ENCODE measurements at places on chromosomes 2 and 18.

DNA sequence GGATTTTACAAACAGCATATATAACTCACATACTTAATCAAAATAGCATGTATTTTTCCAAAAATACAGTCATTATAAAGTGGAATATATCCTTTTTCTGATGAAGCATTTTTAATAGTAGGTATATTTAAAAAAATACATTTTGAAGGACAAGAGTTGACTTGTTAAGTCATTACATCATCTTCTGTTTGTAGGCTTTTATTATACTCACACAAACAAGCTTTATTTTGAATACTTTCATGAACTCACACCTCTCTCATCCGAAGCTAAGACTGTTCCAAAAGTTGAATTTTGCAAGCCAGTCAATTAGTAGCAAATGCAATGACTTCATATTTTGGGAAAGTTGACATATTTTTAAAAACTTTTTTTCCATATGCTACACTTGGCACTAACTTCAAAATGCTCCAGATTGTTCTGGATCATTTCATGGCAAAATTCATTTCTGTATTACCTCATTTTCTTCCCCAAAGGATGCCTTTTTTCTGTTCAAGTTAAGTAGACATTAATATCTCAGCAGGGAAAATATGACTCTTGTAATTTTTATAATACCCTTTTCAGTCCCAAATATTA lies 68.5 kb upstream of the WDR75 start:
- no peak for DNase-seq

- DNase-seq: no peak
These were observed 31.6 kb downstream of the THNSL2 start for GRCh38 chr2:88201811-88202169.

GRCh38 chr2:28591711-28592335 lies 96.0 kb downstream of the PLB1 start:
- no peak for DNase-seq

DNA sequence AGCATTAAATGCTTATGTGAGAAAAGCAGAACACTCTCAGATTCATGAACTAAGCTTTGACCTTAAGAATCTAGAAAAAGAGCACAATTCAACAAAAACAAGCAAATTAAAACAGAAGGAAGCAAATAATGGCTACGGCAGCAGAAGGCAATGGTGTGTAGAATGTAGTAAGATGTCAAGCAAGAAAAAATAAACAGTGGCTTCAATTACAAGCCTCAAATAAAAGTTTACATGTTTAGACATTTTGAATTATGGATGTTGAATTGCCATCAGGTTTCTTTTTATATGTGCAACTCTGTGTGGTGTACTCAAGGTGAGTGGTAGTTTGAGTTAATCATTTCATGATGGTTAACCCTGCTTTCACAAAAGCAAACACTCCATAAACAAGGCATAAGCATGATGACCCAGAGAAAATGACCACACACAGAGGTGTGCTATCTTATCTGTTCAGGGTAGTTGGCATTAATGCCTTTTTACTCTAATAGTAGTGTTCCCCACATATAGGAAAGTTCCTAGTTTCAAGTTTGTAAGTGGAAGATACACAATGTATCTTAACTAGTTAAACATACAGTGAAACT lies 207.1 kb downstream of the FIGN start:
- DNase-seq: no peak

DNA sequence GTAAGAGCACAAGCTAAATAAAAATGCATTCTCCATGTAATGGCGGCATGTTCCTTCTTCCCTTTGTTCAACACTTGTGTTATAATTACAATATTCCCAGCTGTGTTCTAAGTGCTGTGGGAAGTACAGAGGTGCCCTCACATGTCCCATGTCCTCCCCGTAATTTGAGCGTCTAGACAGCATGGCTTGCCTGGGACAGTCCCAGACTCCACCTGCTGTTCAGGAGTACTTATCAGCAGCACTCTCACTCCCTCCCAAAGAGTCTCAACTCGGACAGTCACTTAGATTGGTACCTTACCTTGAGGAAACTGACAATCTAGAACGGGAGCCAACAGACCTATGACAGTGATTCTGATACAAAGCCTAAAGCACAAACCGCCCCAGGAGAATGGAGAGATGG lies 370.5 kb downstream of the EIPR1 start:
- DNase-seq: no peak

GRCh38 chr2:163028807-163029206 lies 190.2 kb upstream of the KCNH7 start:
- DNase-seq: no peak

GRCh38 chr2:4369826-4370419 lies 666.5 kb downstream of the DCDC2C start:
- no peak for DNase-seq

- no peak for DNase-seq
These were observed 54.6 kb downstream of the PRKCE start for GRCh38 chr2:45706033-45706432.

DNA sequence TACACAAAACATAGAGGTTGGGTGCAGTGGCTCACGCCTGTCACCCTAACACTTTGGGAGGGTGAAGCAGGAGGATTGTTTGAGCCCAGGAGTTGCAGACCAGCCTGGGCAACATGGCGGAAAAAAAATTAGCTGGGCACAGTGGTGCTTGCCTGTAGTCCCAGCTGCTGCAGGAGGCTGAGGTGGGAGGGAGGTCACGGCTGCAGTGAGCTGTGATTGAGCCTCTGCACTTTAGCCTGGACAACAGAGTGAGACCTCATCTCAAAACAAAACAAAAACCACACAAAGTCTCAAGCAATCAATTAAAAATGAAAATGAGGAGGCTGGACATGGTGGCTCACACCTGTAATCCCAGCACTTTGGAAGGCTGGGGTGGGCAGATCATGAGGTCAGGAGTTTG lies 4.9 kb downstream of the NOP58 start:
- no peak for DNase-seq

DNA sequence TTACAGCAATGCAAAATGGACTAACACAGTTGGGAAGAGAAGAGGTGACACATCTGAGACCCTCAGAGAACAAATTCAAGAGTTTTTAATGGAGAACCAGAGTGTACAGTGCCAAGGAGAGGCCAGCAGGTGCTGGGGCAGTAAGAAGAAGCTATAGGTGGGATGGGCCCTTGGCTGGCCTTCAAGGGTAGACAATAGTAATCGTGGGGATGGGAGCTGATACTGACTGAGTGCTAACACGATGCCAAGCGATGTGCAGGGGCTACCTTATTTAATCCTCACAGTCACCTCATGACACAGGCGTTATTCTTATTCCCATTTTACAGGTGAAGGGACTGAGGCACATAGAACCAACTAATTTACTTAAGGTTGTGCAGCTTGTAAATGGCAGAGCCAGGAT lies 131.9 kb upstream of the ID2 start:
- no peak for DNase-seq

DNA sequence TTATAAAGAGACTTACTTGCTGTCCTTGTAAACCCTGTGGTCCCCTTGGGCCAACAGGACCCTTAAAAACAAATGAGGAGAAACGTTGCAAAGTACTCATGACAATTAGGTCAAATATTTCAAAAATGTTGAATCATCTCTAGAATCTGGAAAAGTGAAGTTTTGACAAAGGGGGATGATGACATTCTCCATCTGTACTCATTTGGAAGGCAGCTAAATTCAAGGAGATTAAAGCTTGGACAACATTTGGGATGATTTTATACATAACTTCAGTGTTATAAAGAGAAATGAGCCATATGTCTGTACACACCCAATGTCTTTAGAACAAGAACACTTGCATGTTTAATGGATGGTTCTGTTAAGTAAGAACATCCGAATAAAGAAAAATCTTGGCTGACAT lies 92.9 kb downstream of the COL5A2 start:
- no peak for DNase-seq

GRCh38 chr18:60267391-60268058 lies 105.0 kb downstream of the MC4R start:
- no peak for DNase-seq

- DNase-seq: no peak
These were observed 180.2 kb downstream of the ANAPC1 start for GRCh38 chr2:111703759-111704158.

DNA sequence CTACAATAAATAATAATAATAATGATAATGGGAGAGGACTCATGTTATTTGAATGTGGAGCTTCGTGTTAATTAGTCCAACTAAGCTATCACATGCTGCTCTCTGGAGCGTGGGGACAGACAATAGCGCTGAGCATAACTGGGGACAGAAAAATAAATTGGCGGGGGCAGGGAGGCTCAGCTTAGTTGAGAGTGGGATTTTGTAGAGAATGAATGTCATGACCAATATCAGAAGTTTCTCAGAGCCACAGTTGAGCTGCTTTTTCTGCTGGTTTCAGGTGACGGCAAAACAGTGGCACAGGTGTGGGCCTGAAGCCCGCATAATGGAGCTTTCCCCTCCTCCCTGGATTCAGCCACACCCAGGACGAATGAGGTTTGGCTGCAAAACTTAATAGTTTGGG lies 111.1 kb upstream of the CAB39 start:
- no peak for DNase-seq

DNA sequence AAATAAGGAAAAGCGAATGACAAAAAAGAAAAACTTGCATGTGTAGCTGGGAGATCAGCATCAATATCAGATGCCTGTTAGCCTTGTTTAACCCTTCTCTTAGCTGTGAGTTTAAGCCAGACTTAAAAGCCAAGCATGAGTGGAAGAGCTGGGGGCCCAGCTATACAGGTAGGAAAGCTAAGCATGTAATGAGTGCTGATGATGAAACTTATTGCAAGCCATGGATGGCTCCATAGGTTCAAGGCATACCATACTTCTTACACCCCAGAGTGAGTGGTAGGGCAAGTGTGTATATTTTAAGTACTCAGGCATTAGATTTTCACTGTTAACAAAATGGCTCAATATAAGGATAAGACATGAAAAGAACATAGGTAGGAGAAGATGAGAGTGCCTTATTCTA lies 28.0 kb downstream of the RBBP8 start:
- no peak for DNase-seq

DNA sequence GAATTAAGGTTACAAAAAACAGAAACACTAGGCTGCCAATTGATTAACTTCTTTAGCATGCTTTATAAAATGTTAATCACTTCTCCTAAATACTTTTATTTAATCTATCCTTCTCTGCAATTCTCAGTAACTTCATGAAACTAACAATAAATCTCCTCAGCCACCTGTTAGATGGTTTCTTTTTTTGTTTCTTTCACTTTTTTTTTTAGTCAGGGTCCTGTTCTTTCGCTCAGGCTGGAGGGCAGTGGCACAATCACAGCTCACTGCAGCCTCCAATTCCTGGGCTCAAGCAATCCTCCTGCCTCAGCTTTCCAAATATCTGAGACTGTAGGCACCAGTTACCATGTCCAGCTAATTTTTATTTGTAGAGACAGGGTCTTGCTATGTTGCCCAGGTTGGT lies 213.4 kb upstream of the STK17B start:
- DNase-seq: no peak

GRCh38 chr2:64946769-64947247 lies 42.4 kb upstream of the SLC1A4 start:
- no peak for DNase-seq

- no peak for DNase-seq
These were observed 15.7 kb downstream of the ZFP36L2 start for GRCh38 chr2:43210467-43211303.

DNA sequence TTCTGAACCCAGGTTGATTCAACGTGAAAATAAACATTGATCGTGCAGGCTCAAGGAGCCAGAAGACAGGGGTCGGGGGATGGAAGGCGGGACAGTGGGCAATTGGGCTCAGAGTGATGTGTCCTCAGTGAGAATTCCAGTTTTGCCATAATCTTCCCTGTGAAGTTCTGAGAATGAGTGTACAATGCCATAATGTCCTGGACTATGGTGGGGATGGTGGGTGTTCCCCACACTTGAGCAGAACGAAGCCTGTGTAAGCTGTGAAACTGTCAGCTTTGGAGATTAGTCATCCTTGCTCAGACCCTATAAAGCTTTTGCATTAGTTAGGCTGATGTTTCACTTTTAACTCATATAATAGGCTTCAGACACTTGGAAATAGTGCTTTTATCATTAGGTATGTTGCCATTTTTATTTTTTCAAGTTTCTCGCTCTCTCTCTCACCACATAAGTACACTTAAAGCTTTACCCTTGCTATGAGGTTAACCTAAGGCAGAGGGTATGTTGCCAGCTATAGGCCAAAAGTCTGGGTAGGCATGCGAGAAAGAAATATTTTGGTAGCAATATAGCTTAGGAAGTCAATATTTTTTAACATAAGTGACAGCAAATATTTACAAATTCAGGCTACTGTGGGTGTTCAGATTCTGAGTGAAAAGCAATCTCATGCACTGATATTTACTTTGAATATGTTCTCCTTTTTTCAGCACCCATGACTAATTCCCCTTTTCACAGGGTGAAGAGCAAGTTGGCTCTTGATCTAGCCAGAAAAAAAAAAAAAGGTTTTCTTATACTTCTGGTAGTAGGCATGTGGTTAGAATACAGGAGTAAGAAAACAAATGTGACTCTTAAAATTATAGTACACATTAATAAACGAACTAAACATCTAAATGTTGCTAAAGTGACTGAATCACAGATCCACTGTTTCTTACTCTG lies 47.2 kb downstream of the CDC42EP3 start:
- DNase-seq: no peak

GRCh38 chr2:216689397-216689796 lies 6.0 kb downstream of the IGFBP5 start:
- no peak for DNase-seq

DNA sequence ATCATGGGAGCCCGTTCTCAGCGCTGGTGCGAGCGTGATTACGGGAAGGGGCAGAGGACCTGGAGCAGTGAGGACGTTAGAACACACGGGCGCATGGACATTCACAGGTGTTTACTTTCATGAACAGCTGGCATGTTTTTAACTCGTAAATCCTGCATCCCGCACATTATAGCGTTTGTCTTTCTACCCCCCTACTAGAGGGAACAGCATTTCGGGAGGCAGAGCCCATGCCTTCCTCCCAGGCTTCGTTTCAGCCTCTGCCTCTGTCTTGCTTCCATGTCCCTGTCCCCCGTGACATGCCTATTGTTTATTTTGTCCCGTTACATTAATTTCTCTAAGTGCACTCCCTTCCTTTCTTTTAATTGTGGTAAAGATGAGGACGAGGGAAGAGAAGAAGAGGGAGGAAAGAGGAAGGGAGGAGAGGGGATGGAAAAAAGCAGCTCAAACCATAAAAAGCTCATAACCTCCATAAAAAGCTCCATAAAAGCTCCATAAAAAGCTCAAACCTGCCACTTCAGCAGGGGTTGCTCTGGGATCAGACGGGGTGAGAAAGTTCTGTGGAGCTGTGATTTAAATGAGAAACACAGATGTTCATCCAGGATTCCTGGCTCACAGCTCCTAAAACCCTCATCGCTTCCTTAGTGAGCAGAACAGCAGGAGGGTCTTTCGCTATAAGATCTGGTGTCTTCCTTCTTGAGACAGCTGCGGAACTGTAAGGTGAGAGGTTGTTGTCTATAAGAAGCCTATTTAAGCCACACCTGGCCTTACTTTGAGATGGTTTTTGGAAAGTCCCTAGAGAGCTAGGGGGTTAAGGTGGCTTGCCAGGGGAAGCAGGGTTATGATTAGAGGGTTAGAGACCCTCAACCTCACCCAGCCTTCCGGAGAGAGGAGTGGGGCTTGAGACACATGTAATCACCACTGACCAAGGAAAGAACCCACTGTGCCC lies 66.6 kb upstream of the SNTG2 start:
- no peak for DNase-seq

DNA sequence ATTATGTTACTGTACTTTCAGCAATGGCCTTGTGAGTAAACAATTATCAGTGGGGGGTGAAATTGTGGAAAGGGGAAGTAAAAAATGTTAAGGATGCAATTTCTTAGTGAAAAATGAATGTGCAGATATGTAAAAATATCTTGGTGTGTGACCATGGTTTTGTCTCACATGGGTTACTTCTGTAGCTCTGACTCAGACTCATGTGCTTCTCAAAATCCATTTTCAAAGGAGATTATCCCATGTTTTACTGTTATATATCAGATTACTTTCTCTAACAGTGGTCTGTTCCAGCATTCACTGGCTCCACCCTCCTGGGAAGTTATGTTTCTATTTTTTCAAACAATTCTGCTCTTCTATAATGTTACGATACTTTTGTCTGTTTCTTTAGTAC lies 298.2 kb upstream of the COL3A1 start:
- DNase-seq: no peak

Measured in stimulated activated CD8-positive, alpha-beta memory T cell treated with anti-CD3 and anti-CD28 coated beads, Interleukin-7, amount 100 ng/mL, for 24 hours (primary cell).